ENCODE measurements at places on chromosomes 13 and 19.

DNA sequence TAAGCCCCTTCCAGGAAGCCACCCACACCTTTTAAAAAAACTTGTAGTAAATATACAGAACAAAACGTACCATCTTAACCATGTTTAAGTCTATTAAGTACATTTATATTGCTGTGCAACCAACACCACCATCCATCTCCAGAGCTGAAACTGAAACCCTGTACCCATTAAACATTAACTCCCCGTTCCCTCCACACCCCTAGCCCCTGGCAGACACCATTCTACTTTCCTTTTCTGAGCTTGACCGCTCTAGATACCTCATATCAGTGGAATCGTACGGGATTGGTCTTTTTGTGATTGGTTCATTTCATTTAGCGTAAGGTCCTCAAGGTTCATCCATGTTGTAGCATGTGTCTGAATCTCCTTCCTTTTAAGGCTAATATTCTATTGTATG is 13.0 kb upstream of the SPATA13 start:
- DNase-seq: no peak

DNA sequence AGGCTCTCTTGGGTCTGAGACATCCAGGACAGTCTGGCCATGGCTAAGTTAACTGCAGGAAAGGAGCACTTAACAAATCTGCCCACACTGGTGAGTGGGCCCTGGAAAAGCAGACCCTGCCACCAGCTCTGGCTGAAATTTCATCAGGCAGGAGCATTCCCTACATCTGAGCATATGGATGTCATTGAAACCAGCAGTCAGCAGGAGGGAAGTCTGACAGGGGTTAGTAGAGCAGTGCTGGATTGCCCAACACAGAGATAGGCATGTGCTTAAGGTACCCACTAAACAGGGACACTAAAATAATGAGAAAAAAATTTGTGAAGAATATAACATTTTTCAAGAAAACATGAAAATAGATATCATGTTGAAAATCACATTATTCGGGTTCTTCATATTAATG is 13.6 kb upstream of the ACOD1 start:
- DNase-seq: no peak

DNA sequence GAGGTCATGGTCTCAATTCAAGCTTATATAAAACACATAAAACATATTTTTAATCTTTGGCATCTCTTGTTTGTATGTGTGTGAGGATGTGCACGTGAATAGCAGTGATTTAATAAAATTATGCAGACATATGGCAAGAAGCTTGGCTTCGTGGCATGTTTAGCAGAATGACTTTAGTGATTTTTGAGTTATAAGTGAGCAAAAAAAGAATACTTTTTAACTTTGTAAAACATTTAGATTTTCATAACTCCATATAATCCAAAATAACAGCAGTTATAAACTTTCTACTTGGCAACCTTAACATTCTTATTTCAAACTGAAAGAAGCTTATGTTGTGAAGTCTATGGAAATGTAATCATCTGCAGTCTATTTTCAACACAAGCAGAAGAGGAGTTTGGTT is 120.6 kb downstream of the SLITRK1 start:
- DNase-seq: no peak

DNA sequence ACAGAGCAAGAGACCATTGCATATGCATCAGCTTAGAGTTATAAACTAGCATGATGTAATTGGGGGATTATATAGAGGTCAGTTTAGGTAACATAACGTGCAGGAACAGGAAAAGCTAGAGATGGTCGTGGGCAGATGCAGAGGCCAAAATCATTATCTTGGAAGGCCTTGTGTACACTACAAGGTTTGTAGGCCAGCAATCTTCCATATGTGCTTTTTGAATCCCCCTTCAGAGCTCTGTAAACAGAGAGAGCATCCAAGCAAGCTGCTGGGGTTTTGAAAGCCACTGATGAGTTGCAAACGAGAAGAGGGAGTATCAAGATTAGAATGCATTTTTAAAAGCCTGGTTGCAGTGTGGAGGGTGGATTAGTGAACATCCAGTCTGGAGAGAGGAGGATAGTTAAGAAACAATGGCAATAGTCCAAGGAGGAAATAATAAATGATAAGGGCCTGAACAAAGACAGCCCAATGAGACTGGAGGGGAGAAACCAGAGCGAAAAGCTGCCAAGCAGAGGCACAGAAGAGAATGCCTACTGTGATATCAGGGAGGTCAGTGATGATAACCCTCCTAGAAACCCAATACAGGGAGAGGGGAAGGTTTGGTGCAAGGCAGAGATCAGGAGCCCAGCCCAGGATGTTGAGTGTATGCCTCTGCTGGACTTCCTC is 109.6 kb downstream of the ZAR1L start:
- no peak for DNase-seq

DNA sequence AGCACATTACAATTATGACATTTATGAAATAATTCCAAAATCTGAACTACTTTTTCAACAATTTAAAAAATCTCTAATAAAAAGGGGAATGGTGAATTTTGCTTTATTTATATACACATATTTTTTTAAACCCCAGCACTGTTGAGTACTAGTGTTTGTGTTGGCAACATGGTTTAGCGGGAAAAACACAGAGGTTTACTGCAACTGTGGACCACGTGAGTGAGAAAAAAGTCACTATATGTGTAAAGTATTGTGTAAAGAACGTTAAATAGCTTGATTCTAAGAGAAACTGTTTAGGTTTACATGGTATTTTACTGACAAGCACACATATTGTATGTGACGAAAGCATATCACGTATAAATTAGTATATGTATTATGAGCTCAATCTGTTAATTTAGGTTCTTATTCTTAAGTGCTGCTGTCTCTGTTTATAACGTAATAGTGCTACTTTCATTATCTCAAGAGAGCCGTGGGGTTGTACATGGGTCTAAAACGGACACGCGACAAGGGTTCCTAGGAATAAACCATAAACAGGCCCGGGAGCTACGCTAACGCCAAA is 617 bp downstream of the SKA3 start:
- no peak for DNase-seq

- DNase-seq: no peak
Measured at GRCh38 chr13:110650436-110650835, 35.1 kb downstream of the NAXD start.

DNA sequence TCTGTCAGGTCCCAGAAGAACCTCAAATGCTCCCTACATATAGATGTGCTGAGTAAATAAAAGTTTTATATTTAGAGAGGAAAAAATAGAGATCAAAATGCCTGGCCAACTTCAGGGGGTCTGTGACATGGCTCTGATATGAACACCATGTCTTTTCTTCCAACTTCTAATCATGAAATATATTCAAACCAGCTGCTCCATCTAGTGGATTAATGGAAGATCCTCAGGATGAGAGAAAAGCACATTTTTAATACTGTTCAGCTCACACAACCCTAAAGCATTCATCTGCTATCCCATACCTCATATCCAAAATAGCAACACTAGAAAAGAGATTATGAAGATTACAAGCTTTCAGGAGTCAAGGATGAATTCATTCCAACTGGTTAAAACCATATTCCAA is 56.0 kb upstream of the DOCK9 start:
- no peak for DNase-seq

- DNase-seq: no peak
Measured at GRCh38 chr13:110910013-110910890, 4.6 kb downstream of the ANKRD10 start.
